ENCODE measurements at places on chromosomes 5 and 9.

DNA sequence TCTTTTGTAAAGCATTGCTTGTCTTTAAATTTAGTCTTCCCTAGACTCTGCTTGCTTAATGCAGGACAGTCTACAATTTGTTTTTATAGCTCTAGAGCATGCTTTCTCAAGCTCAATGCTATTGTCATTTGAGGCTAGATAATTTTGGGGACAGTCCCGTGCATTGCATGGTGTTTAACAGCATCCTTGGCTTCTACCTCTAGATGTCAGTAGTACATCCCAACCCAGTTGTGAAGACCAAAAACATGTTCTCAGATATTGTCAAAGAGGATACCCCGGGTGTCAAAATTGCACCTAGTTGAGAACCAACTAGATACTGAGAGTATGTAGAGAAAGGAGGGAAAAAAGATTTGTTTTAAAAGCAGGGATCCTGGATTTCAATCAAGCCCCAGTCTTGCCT lies 277.5 kb downstream of the CEMIP2 start:
- DNase-seq, result no peak

- no peak for DNase-seq
These were observed 52.2 kb downstream of the COL5A1 start for GRCh38 chr9:134693641-134694367.

GRCh38 chr5:33322632-33323031 lies 118.1 kb upstream of the TARS1 start:
- no peak for DNase-seq

DNA sequence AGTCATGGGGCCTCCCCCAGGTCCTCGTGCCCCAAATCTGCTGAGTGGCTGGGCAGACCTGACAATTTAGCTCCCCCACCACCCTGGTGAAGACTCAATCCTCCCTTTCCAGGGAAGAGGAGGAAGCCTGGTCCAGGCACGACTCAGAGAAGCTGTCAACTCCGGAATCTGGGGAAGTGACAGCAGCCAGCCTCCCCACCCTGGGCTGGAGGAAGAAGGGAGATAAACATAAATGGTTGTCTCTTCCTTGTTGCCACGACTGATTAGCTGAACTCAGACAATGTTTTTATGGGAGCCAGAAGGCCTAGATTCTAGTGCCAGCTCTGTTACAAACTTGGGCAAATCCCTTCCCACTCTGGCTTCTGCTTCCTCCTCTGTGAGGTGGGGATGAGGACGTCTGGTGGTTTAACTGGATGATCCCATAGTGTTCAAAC lies 15.4 kb downstream of the CCDC69 start:
- DNase-seq, result peak; percentile 39

GRCh38 chr9:20950707-20951106 lies 80.7 kb downstream of the HACD4 start:
- no peak for DNase-seq
